Mesothelial cell of epicardium (in vitro differentiated cells): ENCODE measurements at places on chromosomes 7 and 10. TPM values are rescaled to one million over a fixed set of nuclear protein-coding genes. Genes with fewer than 3 reads are reported as not detected.

DNA sequence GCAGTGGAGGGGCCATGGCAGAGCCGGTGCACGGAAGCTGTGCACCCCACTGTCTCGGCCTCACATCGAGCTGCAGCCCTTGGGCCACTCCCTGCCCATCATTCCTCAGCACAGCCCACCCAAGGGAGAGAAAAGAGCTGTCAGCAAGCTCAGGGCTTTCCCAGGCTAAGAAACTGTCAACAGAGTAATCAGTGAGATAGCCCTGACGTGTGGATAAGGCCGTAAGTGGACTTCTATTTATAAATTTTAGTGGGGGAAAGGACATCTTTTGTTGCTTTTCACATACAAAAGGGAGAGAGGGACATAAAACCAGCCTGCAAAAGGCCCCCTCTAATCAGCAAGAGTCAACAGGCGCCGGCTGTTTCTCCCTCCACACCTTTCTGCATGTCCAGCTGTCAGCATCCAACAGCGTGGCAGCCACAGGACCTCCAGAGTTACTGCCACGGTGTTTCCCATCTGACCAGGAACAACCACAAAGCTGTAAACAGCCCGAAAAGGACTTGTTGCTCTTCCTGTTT, 56.8 kb upstream of the DDC start:
- H3K27me3 ChIP-seq: no peaks in the 10 kb centered on the region
- H3K4me1 ChIP-seq: peaks cover 15% of the 10 kb centered on the region
- DNase-seq: no peak
- peaks cover 8% of the 10 kb centered on the region for H3K36me3 ChIP-seq
- no peak overlapping the region for H3K4me3 ChIP-seq

- H3K27me3 ChIP-seq: no peaks in the 10 kb centered on the region
- H3K36me3 ChIP-seq: peaks cover 2% of the 10 kb centered on the region
- no peak for DNase-seq
Measured at GRCh38 chr7:37174460-37174859, 274.2 kb downstream of the ELMO1 start.

GRCh38 chr10:101297901-101298486, 56.0 kb upstream of the BTRC start:
- H3K36me3 ChIP-seq: no peaks in the 10 kb centered on the region
- peaks cover 4% of the 10 kb centered on the region for H3K4me1 ChIP-seq
- H3K27me3 ChIP-seq: peaks cover 91% of the 10 kb centered on the region
- H3K4me3 ChIP-seq: no peak overlapping the region
- DNase-seq: peak; percentile 53

DNA sequence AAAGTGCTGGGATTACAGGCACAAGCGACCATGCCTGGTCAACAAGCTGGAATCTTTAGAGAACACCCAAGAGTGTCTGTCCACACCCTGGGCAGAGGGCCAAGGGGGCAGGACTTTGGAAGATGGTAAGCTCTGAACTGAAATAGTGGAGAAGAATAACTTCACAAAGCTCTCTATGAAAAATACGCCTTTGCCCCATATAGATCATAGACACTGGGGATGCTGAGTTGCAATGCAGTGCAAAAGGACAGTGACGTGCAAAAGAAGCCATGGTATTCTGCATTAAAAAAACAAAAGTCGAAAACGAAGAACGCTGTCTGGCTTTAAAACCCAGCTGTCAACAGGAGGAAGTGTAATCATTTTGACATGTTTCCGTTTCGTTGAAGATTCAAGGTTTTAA, 353.6 kb downstream of the CALN1 start:
- no peak overlapping the region for H3K4me3 ChIP-seq
- DNase-seq: no peak
- no peaks in the 10 kb centered on the region for H3K36me3 ChIP-seq

DNA sequence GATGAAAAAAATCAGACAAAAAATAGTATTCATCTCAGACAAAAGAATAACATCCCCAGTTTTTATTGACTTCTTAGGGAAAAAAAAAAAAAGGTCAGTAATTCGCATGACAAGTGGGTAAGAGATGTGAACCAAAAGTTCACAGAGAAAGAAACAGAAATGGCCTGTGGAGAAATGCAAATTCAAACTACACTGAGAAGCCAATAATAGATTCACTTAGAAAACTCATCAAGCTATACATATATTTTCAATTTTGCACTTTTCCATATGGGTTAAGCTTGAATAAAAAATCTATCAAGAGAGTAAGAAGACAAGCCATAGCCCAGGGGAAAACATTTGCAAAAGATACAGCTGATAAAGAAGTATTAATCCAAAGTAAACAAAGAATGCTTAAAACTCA, 28.0 kb downstream of the HERC4 start:
- no peak for DNase-seq
- no peak overlapping the region for H3K4me3 ChIP-seq

DNA sequence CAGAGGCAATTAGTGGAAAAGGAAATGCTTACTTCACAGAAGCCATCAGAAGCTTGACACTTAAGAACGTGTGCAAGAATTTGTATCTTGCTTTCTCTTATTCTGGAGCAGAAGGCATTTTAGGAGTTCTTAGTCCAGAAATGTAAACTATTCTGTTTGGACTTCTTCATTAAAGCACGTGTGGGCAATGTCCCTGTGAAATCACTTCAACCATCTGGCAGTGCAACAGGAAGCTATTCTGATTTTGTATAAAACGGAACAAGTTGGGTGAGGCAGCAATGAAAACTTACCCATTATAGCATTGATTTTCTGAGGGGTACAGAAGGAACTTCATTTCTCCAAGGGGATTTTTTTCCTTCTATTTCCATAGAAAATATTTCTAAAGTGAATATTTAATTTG, 21.3 kb upstream of the ARHGAP21 start:
- no peak overlapping the region for H3K27ac ChIP-seq
- H3K4me1 ChIP-seq: no peaks in the 10 kb centered on the region
- H3K4me3 ChIP-seq: no peak overlapping the region
- H3K36me3 ChIP-seq: peaks cover 4% of the 10 kb centered on the region

DNA sequence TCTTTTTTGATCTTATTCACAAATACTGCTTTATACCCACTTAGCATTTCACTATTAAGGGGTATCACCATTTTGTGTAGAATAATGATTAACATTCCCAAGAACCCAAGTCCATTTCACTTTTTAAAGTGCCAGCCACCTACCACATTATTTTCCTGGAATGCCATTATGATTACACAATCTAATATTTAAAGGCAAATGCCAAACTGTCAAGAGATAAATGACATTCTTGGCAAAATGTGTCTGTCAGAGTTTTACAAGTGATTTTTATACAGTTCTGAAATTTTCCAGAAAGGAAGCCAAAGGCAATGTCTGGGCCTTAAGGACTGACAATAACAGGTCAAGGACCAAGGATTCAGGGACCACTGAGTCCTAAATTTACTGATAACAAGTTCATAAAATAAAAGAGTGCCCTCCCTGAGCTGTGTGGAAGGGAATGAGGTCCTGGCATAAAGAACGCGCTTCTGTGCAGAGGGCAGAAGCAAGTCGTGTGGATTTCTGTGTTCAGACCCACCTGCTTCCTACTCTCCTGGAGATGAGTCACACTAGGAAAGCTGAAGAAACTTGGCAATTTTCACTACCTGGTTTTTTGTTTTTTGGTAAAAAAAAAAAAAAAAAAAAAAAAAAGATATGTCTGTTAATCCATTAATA, 66.5 kb downstream of the UBE2H start:
- H3K27ac ChIP-seq: peak overlapping the region; percentile 25
- H3K4me3 ChIP-seq: no peak overlapping the region
- H3K4me1 ChIP-seq: peaks cover 30% of the 10 kb centered on the region
- no peak for DNase-seq

GRCh38 chr10:20287586-20287985, 471.4 kb downstream of the PLXDC2 start:
- peaks cover 24% of the 10 kb centered on the region for H3K4me1 ChIP-seq
- no peak for DNase-seq
- H3K36me3 ChIP-seq: peaks cover 2% of the 10 kb centered on the region
- peak overlapping the region; percentile 23 for H3K27ac ChIP-seq
- H3K4me3 ChIP-seq: no peak overlapping the region

- no peak for DNase-seq
- H3K36me3 ChIP-seq: no peaks in the 10 kb centered on the region
- H3K27ac ChIP-seq: no peak overlapping the region
- H3K4me1 ChIP-seq: no peaks in the 10 kb centered on the region
- H3K4me3 ChIP-seq: no peak overlapping the region
Measured at GRCh38 chr10:119483001-119483400, 59.5 kb downstream of the RGS10 start.

DNA sequence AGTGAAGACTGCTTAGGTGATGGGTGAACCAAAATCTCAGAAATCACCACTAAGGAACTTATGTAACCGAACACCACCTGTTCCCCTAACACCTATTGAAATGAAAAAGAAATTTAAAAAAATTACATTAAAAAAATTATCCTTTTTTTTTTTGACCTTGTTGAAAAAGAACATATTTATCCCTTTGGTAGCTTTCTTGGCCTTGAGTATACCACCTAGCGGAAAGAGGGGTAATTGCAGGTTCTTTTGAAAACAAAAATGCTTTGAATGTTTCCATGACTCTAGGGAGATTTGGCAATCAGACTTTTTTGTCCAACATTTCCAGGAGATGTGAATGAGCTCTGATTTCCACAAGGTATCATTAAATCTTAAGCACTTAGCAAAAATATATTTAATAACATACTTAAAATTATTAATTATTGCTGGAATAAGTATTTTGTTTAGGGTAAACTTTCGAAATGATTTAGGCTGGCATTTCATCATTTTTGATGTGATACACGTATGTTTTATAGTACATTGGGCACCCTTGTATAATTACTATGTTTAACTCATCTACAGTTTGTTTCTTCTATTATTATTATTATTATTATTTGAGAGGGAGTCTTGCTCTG, 47.0 kb upstream of the ELMO1 start:
- H3K4me1 ChIP-seq: peaks cover 2% of the 10 kb centered on the region
- no peaks in the 10 kb centered on the region for H3K36me3 ChIP-seq
- H3K4me3 ChIP-seq: no peak overlapping the region
- DNase-seq: no peak

- H3K36me3 ChIP-seq: no peaks in the 10 kb centered on the region
- no peak overlapping the region for H3K4me3 ChIP-seq
- no peak for DNase-seq
- H3K4me1 ChIP-seq: peaks cover 7% of the 10 kb centered on the region
- H3K27me3 ChIP-seq: peaks cover 3% of the 10 kb centered on the region
Measured at GRCh38 chr10:2980116-2980515, 87.2 kb upstream of the PFKP start.

DNA sequence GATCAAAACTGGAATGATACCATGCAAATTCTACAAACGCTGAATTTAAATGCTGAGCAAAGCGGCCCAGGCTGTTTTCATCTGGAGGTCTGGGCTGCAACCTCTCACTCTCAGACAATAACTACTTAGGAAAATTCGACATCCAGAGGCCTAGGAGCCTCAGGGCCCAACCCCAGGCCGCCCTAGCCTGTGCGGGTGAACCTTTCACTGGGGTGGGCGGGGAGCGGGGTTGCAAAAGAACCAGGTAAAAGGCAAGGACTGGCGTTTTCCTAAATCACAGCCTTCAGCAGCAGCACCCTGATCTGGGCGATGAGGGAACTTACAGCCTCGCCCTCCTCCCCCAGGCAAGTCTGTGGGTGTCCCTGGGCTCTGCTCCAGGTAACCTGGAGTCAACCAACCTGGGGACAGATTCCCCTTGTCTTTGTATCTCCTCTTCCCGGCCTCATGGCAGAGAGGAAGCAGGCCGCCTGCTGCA, 33.4 kb downstream of the CALML5 start:
- H3K27ac ChIP-seq: peak overlapping the region; percentile 99
- peak overlapping the region; percentile 56 for H3K4me3 ChIP-seq
- DNase-seq: no peak
- peaks cover 1% of the 10 kb centered on the region for H3K36me3 ChIP-seq
- H3K27me3 ChIP-seq: no peaks in the 10 kb centered on the region

GRCh38 chr10:111089293-111089692, 12.5 kb downstream of the ADRA2A start:
- no peak for DNase-seq
- no peak overlapping the region for H3K27ac ChIP-seq
- H3K27me3 ChIP-seq: peaks cover 81% of the 10 kb centered on the region
- H3K36me3 ChIP-seq: no peaks in the 10 kb centered on the region
- no peaks in the 10 kb centered on the region for H3K4me1 ChIP-seq

DNA sequence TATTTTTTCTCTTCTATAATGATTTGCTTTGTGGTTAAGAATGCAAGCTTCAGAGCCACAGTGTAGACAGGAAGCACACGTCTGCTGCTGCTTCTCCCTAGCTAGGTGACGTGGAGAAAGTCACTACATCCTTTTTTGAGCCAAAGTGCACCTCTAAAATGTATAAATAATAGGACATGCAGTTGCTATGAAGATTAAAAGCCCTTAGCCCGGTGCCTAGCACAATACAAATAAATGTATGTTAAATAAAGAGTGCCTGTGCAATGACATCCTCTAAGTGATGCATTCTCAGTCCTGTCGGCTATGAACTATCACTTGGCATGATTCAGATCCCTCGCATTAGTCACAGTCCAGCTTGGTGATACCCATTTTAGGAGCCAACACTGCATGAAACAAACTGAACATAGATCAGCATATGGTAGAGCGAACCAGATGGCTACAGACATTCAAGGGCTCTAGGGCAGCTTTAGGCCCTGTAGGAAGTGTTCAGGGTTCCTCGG, 4.8 kb upstream of the TRDMT1 start:
- no peak for DNase-seq
- H3K27ac ChIP-seq: no peak overlapping the region
- H3K27me3 ChIP-seq: no peaks in the 10 kb centered on the region
- H3K4me1 ChIP-seq: peaks cover 51% of the 10 kb centered on the region
- H3K36me3 ChIP-seq: no peaks in the 10 kb centered on the region

DNA sequence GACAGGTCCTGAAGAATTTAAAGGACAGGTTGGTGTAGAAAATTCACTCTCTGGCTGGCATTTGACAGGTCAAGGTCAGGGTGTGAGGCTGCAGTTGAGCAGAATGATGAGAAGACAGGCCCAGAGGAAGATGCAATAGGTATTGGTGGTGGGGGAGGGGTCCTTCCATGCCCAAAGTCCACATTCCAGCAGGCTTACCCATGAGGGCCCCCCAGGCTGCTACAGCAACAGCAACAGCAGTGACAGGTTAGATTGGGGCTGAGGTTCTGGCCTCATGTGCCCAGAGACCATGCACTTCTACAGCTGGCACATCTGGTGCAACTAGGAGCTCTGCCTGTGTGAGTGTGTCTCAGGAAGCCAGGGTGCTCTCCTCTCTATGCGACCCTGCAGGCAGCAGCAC, 223.5 kb upstream of the GHITM start:
- peaks cover 8% of the 10 kb centered on the region for H3K27me3 ChIP-seq
- H3K36me3 ChIP-seq: no peaks in the 10 kb centered on the region
- H3K4me1 ChIP-seq: peaks cover 9% of the 10 kb centered on the region

Gene MORN4
- 15.4 to 17.3 TPM (median 16.4 TPM) in 3 replicates for total RNA-seq

Gene RET
- 0.88 to 2.2 TPM (median 2.1 TPM) in 3 replicates for total RNA-seq

Gene EPO
- 0.16 to 0.27 TPM in 2 of 3 replicates, not detected in the other for total RNA-seq

Gene CDC14C
- total RNA-seq: 0.07 to 0.11 TPM in 2 of 3 replicates, not detected in the other

Gene CRTAC1
- total RNA-seq: 0.25 to 0.63 TPM (median 0.49 TPM) in 3 replicates

Gene TEX36
- not detected in 3 replicates for total RNA-seq

Gene CCZ1B
- 64.1 to 76.5 TPM (median 68.1 TPM) in 3 replicates for total RNA-seq

Gene WNT8B
- total RNA-seq: 0.60 to 0.95 TPM (median 0.69 TPM) in 3 replicates

Gene SPDYE9
- total RNA-seq: 0.11 to 0.18 TPM in 2 of 3 replicates, not detected in the other

Gene PPP2R2D
- 32.9 to 34.0 TPM (median 33.3 TPM) in 3 replicates for total RNA-seq

Gene ANKRD26
- total RNA-seq: 16.2 to 17.7 TPM (median 16.9 TPM) in 3 replicates

Gene SHH
- 0.58 to 0.75 TPM (median 0.73 TPM) in 3 replicates for total RNA-seq
